ENCODE measurements at places on chromosomes 1 and 21. TPM values are rescaled to one million over a fixed set of nuclear protein-coding genes. Genes with fewer than 3 reads are reported as not detected.

GRCh38 chr1:246577082-246577719 is 10.9 kb downstream of the CNST start:
- no peaks in the 10 kb centered on the region for H3K27me3 ChIP-seq
- no peak overlapping the region for H3K27ac ChIP-seq
- no peak for DNase-seq
- peaks cover 38% of the 10 kb centered on the region for H3K4me1 ChIP-seq
- no peaks in the 10 kb centered on the region for H3K36me3 ChIP-seq

- no peaks in the 10 kb centered on the region for H3K27me3 ChIP-seq
- peaks cover 10% of the 10 kb centered on the region for H3K4me1 ChIP-seq
- H3K36me3 ChIP-seq, result peaks cover 33% of the 10 kb centered on the region
- DNase-seq, result no peak
- H3K4me3 ChIP-seq, result no peak overlapping the region
- H3K27ac ChIP-seq, result peak overlapping the region; percentile 71
Observed at GRCh38 chr1:12495725-12496124, 122.3 kb downstream of the DHRS3 start.

GRCh38 chr1:196660852-196661251 is 9.0 kb downstream of the CFH start:
- H3K4me1 ChIP-seq, result no peaks in the 10 kb centered on the region
- DNase-seq, result no peak
- no peak overlapping the region for H3K27ac ChIP-seq
- H3K36me3 ChIP-seq, result no peaks in the 10 kb centered on the region
- H3K27me3 ChIP-seq, result no peaks in the 10 kb centered on the region

GRCh38 chr1:39269791-39270342 is 65.4 kb downstream of the MACF1 start:
- H3K27ac ChIP-seq, result peak overlapping the region; percentile 73
- no peaks in the 10 kb centered on the region for H3K27me3 ChIP-seq
- H3K4me1 ChIP-seq, result peaks cover 64% of the 10 kb centered on the region
- no peak overlapping the region for H3K4me3 ChIP-seq

The BSND gene
- under 0.01 TPM for total RNA-seq

The KRTAP7-1 gene
- total RNA-seq, result not detected

Data from upper lobe of left lung (tissue), 6 donors.